Liver (tissue), 10 donors: ENCODE measurements at places on chromosomes 1 and 21. TPM values are rescaled to one million over a fixed set of nuclear protein-coding genes. Genes with fewer than 3 reads are reported as not detected.

DNA sequence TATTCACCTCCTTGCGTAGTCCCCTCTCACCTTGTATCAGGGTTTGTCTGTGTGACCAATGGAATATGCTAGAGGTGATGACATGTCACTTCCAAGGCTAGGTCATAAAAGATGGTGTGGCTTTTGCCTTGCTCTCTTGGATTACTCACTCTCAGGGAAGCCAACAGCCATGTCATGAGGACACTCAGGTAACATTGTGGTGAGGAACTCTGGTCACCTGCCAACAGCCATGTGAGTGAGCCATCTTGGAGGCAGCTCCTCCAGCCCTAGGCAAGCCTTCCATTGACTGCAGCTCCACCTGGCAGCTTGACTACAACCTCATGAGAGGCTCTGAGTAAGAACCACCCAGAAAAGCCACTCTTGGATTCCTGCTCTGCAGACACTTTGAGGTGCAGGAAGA lies 11.0 kb upstream of the HEYL start:
- DNase-seq = no peak

- no peak for DNase-seq
Measured at GRCh38 chr1:70517444-70517843, 106.4 kb downstream of the CTH start.

Gene RABGGTB
- polyA plus RNA-seq = 24.3 TPM

DNA sequence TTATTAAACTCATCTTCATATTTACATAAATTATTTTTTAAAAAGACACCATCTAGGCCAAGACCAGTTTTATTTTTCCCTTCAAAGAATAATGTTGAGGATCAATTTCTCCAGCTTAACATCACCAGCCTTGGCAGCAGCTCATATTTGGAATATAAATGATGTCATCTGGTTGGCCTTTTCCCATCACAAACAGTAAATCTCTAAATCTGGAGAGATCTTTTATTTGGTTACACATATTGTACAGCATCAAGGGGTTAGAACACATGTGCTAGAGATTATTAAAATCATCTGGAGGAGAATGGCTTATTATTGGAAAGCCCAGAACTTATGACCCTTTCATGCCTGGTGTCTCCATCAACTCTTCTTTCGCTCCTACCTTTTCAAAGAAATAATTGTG lies 508.8 kb downstream of the PLPP3 start:
- no peak for DNase-seq

Gene ZBTB8A
- 1.2 TPM for polyA plus RNA-seq

Gene RPTN
- polyA plus RNA-seq = not detected
